ENCODE measurements at places on chromosomes 12 and 14.

DNA sequence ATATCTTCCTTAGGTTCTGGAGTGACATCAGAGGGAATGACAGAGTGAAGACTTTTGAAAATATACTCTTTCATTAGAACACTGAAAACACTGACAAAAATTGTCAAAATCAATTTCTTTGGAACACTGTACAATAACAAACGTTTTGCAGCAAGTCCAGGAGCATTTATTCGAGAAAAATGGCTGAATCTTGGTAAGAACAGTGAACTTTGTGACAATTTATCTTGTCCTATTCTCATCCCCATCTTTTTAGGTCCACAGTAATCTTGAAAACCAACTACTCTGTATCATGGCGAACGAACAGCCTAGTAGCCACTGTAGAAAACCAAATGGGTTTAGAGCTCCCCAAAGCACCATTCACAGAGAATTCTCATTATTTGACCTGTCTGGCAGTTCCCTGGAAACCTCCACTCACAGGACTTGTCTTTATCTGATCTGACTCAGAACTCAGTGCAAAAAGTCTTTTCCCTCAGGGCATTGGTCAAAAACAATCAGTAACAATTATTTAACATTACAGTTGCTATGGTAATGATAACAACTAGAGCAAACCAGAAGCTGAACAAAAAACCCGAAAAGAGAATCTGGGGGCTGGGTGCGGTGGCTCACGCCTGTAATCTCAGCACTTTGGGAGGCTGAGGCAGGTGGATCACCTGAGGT, 20.3 kb upstream of the PPP2R5E start:
- DNase-seq: no peak

DNA sequence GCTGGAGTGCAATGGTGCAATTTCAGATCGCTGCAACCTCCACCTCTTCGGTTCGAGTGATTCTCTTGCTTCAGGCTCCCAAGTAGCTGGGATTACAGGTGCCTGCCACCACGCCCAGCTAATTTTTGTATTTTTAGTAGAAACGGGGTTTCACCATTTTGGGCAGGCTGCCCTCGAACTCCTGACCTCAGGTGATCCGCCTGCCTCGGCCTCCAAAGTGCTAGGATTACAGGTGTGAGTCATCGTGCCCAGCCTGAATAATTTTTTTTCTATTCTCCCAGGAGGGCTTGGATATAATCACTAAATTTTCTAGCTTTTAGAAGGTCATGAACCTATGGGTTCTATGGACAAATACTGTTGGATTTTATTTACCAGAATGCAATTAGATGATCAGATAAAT, 44.7 kb upstream of the GNPNAT1 start:
- no peak for DNase-seq

GRCh38 chr14:89926694-89927093, 27.8 kb downstream of the EFCAB11 start:
- DNase-seq: no peak

DNA sequence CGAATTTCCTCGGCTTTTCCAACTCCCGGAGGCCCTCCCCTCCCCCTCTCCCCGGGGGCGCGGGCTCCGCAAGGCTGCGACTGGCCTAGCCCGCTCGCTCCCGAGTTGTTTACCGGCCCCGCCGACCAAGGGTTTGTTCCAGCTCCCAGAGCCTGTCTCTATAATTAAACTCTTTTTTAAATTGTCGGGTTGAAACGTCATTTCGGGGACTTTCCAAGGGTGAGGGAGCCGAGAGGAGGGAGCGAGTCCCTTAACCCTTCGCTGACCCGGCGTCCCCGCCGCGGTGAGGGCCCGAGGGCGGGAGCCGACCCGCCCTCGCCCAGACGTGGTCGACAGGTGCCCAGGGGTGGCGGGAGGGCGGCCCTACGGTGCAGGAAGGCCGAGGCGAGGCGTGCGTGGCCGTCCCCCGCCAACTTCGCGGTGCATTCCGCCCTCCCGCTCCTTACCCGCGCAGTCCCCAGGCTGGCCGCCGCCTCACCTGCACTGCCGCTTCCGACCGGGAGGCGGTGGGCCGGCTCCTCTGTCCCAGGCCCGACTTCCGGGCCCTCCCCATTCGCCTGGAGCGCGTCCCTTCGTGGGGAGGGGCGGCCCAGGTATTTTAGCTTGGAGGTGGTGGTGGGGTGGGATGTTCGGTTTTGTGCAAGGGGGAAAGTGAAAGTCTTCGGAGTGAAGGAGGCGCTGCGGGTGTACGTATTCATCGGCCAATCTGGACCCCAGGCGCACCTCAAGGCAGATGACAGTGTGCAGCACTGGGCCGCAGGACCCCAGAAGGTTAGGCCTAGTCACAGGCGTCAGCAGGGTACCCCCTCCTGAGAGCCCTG, 2.9 kb upstream of the ZFP36L1 start:
- no peak for DNase-seq

- no peak for DNase-seq
These were observed 103.2 kb upstream of the PARP11 start for GRCh38 chr12:3976351-3976938.

GRCh38 chr14:96265383-96266095, 9.5 kb downstream of the BDKRB1 start:
- no peak for DNase-seq

- DNase-seq: no peak
These were observed 37.9 kb downstream of the WDR89 start for GRCh38 chr14:63603749-63604277.

GRCh38 chr12:27703720-27704452, 6.7 kb upstream of the MRPS35 start:
- peak; percentile 46 for DNase-seq

- no peak for DNase-seq
These were observed 222.1 kb downstream of the SYT1 start for GRCh38 chr12:79086541-79087296.

DNA sequence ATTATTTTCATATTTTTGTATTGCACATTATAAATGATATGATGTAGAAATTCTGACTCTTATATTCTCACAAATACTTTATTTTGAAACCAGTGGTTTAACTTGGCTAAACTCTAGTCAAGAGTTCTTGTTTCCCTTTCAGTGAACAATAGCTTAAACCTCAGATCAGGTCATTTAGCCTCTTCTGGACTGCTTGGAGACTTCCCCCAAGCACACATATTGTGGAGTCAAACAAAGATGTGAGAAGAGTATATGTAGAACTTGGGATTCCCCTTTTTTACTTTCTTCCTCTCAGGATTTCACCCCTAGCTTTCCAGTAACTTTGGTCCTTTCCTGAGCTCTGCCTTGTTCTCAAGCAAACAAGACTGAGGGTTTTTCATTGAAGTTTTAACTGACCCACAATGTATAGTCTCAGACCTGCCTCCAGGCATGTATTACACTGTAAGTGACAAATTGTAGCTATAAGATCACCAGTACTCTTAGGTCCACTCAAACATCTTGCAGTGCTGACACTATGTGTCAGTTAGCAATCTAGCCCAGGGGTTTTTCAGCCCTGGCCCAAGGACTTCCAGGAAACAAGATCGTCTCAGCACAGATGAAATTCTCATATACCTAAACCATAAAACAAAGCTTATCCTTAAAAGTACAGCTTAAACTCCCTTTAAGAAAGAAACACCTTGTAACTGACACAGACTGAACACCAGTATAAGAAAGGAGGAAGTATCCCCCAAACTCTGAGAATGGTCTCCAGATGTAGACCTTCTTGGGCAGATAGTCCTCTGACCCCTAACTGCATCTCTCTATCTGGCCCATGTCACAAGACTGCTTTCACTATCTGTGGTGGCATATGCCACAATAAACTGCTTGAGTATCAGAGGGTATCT, 98.6 kb downstream of the SLC6A15 start:
- no peak for DNase-seq

DNA sequence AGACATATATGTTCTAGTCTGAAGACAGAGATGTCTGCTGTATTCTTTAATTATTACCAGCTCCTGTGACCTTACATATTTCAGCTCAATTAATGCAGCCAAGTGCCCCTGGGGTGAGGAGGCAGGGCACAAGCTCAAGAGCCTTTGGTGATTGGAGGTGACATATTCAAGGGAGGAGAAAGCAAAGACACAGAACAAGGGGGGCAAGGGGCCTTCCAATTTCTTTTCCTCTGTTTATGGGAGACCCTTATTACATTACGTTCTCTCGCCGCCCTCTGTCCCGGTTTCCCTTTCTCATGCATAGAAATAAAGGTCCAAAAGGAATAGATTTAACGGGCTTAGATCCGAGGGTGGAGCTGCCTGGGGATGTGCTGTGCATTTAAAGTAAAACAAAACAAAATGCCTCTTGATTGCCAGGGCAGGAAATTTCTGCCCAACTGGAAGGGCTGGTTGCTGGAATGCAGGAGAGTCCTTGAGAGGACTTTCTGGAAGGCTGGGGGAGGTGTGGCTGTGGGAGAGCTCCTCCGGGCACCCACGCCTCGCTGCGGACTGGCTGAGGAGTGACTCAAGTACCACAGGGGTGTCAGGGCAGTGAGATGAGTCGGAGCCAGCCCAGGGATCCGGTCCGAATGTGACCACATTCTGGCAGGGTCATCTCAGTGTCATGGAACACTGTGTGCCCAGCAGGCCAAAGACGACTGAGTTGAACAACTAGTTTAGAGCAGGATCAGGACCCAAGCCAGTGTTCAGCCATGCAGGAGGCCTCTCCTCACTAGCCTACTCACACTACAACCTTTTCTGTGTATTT, 32.1 kb upstream of the GSG1 start:
- DNase-seq: no peak

DNA sequence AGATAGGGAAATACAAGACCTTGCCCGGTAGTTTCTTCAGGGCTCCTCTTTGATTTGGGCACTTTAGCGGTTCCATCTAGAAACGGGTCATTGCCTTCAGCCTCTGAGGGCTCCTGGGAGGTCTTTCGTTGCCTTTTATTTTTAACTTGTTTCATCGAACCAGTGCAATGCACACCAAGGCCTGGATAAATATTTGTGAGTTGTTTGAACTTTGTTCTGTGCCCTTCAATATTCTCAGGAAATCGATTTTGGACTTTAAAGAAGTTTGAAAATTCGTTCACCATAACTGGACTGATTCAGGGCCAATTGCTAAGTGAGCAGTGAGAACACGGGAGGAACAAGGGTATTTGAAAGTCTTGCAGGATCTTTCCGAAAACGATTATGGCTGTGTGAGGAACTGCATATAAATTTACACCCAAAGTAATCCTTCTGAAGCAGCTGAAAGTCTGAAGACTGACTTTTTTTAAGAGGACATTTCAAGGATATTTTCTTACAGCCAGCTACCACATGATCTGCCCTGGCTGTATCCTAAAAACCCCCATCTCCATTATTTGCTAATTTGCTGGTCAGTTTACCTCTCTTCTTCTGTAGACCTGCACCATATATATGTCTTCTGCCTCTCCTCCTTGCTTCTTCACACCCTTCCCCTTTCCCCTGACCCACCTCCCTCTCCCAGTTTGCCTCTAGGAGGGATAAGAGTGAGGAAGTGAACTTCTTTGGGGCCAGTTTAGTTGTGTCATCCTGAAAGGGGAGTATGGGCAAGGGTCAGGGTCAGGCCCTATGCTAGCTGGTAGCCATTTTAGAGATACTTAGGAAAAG, 8.0 kb downstream of the DUSP6 start:
- no peak for DNase-seq

- no peak for DNase-seq
These were observed 87.7 kb upstream of the FOXN3 start for GRCh38 chr14:89504602-89505313.

- no peak for DNase-seq
These were observed 926.7 kb downstream of the GALC start for GRCh38 chr14:87066221-87066817.

GRCh38 chr12:104680491-104680890, 223.7 kb downstream of the CHST11 start:
- no peak for DNase-seq

- DNase-seq: peak; percentile 77
These were observed at the start of gene CCND2 for GRCh38 chr12:4273652-4274395. Gene CCND2, plus strand, starts transcription at chr12:4273762. Its CDS starts 279 bp downstream, at chr12:4274041.

- peak; percentile 4 for DNase-seq
These were observed 2.0 kb downstream of the EFCAB11 start for GRCh38 chr14:89952576-89952975.

DNA sequence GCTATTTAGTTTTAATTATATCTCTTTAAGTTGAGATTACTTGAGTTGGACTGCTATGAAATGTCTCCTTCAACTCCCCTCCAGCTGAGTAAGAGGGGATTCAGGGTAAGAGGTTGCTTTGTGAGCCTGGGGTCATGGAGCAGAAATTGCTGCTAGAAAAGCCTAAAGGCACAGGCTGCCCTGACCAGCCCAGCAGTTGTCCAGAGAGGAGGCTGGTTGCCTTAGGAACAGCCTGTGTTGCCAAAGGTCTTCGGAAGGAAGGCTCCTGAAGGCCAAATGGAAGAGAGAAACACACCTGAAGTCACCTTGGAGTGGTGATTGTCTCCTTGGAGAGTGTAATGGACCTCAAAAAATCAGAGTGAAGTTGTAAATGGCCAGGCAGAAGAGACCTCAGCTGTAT, 235.5 kb upstream of the PDE3A start:
- DNase-seq: no peak

GRCh38 chr14:65024957-65025356, 38.3 kb downstream of the FNTB start:
- DNase-seq: no peak

- DNase-seq: no peak
These were observed 479 bp downstream of the KDM5A start for GRCh38 chr12:388541-389141.

GRCh38 chr12:103852498-103852997, 11.5 kb upstream of the NT5DC3 start:
- no peak for DNase-seq

GRCh38 chr12:113831016-113831415, 135.1 kb downstream of the RBM19 start:
- DNase-seq: no peak

GRCh38 chr12:29783773-29784666, at the start of gene TMTC1:
Gene TMTC1, minus strand, starts transcription at chr12:29783942. Its CDS starts 191 bp downstream, at chr12:29783751.
- DNase-seq: no peak

GRCh38 chr14:99549684-99550083, 54.3 kb downstream of the CCDC85C start:
- DNase-seq: no peak

GRCh38 chr14:73369428-73369827, 88.9 kb downstream of the NUMB start:
- no peak for DNase-seq

- DNase-seq: peak; percentile 25
These were observed 190.2 kb upstream of the BTG1 start for GRCh38 chr12:92335831-92336230.

GRCh38 chr14:68729556-68729955, 63.3 kb downstream of the ZFP36L1 start:
- no peak for DNase-seq

DNA sequence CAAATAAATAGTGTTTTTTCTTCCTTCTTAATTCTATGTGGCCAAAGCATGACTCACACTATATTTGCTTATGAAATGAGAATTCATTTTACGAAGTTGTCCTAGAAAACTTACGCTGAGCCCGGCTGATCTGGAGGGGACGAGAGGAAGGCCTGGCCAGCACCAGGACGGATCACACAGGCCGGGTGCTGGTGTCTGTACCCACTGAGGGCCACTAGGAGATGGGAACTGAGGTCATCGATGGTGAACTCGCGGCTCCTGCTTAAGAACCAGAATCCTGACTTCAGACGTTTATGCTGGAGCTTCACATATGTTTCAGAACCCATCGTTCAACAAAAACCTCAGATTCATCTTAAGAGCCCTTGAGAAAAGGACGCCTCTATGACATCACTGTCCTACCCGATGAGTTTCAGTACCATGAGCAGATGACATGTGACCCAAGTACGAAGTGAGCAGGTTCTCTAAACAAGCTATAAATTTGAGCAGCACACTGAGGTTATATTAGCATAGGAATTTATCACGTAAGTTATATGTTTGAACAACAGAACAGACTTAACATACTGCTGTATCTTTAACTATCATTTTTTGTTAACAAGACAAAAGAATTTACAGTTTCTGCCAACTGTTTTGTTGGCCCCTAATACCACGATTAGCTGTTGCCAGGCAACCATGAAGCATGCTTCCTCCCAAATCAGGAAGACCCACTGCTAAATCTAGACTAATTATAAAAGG, 111.9 kb downstream of the FOXN3 start:
- DNase-seq: peak; percentile 65

Data from NCI-H446 treated with DMSO at 0.1 percent for 48 hours (cell line).